ENCODE measurements at places on chromosomes 6 and 20.

GRCh38 chr20:2528671-2529271 lies 7.6 kb upstream of the TMC2 start:
- no peak for DNase-seq

DNA sequence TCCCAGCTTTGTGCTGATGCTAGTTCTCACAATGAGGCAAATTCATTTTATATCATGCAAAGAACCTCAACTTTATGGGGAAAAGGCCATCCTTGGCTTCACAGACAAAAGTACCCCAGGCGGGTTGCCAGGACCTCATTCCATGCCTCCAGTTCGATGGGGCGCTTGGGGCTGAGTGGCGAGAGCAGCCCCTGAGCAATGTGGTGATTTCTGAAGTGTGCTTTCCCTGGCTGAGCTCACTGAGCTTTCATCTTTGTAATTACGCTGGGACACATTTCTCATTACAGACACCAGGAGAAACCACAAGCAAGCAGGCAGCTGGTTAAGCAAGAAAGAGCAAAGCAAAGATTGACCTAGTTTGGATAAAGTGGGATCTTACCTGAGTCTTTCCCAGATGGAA lies 301.5 kb upstream of the CDH4 start:
- no peak for DNase-seq

- DNase-seq, result peak; percentile 17
Measured at GRCh38 chr6:79313254-79313653, 78.8 kb upstream of the HMGN3 start.

DNA sequence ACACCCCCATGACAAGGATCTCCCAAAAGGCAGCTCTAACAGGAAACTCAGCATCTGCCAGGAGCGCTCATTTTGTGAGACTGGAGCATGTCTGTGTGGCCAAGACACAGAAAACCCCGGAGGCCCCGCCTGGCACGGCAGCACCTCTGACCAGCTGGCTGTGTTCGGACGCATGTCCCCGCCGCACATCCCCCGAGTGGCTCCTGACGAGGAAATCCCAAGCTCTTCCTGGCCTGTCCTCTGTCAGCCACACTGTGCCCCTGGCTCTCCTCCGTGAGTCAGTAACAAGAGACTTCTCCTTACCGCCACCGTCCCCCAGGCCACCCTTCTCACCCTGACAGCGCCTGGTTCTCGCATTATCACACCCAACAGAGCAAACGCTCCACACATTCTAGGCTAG lies 14.4 kb downstream of the SLC2A4RG start:
- peak; percentile 33 for DNase-seq

DNA sequence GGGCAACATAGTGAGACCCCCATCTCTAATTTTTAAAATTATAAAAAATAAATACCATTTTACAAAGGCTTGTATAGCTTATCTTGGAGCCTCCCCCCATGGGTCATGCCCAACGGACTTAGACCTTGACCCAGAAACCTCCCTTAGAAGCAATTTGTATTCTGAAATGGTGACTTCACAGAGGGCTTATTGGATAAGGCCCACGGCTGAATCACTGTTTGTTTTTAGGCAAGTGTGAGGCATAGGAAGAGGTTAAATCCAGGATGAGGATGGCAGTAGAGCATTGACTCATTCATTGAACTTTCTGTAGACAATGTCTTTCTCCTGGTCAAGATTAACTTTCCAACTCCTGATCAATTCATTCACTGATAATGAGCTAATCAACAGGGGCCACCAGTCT lies 6.2 kb upstream of the SNAI1 start:
- no peak for DNase-seq

GRCh38 chr20:63017076-63017825 lies 10.5 kb upstream of the BHLHE23 start:
- peak; percentile 0 for DNase-seq

- DNase-seq, result peak; percentile 2
Measured at GRCh38 chr6:15962449-15962764, 166.5 kb upstream of the MYLIP start.

DNA sequence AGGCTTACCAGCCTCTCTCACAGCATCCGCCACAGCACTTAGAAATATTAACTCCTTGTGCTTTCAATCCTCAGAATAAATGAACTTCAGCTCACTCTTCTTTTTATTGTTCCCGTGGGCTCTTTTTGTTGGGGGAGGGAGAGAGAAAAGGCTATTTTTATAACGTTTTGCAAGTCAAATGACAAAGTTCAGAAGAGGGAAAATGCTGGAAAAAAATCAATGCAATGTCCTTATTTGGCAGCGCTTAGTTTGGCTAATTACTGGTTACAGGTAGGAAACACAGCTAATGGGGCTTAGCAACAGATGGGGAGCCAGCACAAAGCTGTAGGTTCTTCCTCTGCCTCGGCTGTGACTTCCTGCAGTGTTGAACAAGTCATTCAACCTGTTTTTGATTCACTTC lies 1067.0 kb upstream of the MAP3K7 start:
- peak; percentile 46 for DNase-seq

DNA sequence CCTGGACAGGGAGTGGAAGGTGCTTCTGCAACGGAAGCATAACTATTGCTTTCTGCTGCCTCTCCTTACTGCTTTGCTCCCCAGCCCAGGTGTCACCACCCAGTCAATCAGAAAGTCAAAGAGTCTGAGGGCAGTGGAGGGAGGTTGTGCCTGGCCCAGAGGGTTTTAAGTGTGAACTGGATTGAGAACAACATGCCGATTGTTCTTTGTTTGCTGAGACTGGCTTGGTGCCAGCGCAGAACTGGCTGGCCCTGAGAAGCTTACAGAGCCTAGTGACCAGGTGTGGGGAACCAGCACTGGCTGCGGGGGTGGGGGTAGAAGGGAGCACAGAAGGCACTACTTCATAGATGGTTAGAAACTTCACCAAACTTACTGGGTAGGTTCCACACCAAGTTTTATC lies 31.1 kb upstream of the ENPP4 start:
- DNase-seq, result no peak

GRCh38 chr6:129552413-129552812 lies 157.6 kb downstream of the ARHGAP18 start:
- peak; percentile 8 for DNase-seq

- DNase-seq, result peak; percentile 96
Measured at GRCh38 chr6:82363428-82364086, at the start of gene TPBG. TSS of gene TPBG (plus strand) at chr6:82363817. CDS start at chr6:82364962, 1,145 bp downstream.

DNA sequence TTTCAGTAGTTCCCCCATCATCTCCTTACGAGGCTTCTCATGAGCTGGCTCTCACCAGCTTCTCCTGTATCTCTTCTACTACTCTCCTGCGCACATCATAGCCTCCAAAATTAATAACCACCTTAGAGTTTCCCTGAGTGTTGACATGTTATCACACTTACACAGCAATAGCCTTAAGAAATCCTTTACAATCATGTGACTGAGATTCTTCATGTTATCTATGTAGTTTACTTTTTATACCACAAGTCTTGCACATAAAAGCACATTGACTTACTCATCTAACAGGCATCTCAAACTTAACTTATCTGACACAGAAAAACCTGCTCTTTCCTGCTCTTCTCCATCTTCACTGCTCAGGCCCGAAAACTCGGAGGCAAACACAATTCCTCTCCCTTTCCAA lies 103.7 kb upstream of the TAB2 start:
- no peak for DNase-seq
